ENCODE measurements at places on chromosomes 5 and 9. TPM values are rescaled to one million over a fixed set of nuclear protein-coding genes. Genes with fewer than 3 reads are reported as not detected.

- no peak for DNase-seq
Measured at GRCh38 chr5:168934169-168934568, 355.0 kb upstream of the PANK3 start.

Gene LVRN
- not detected for total RNA-seq

- no peak for DNase-seq
Measured at GRCh38 chr5:171840066-171840465, 54.4 kb downstream of the SMIM23 start.

GRCh38 chr9:113237026-113237425, 15.7 kb downstream of the SLC31A1 start:
- DNase-seq: no peak

DNA sequence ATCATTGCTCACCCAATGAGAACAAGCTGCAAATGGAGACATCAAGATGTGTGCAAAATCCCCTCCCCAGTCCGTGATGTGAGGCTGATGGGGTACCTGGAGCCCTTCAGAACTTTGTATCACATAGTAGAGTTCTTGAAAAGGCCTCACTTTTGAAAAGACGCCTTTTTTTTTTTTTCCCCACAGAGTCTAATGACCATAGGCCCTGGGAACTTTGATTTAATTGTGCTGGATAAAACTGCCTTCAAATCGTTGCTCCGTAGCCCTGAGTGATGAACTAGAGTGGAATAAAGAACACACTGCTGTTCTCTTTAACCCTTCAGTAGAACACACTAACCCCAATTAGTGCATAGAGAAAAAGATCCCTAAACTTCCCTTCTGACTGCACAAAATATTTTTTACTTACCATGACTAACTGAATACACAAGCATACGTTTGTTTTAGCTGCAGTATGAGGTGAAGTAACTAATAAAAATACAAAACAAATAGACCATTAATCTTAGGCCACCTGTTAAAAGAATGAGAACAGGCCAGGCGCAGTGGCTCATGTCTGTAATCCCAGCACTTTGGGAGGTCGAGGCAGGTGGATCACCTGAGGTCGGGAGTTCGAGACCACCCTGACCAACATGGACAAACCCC, 15.1 kb downstream of the PSAT1 start:
- DNase-seq: no peak

DNA sequence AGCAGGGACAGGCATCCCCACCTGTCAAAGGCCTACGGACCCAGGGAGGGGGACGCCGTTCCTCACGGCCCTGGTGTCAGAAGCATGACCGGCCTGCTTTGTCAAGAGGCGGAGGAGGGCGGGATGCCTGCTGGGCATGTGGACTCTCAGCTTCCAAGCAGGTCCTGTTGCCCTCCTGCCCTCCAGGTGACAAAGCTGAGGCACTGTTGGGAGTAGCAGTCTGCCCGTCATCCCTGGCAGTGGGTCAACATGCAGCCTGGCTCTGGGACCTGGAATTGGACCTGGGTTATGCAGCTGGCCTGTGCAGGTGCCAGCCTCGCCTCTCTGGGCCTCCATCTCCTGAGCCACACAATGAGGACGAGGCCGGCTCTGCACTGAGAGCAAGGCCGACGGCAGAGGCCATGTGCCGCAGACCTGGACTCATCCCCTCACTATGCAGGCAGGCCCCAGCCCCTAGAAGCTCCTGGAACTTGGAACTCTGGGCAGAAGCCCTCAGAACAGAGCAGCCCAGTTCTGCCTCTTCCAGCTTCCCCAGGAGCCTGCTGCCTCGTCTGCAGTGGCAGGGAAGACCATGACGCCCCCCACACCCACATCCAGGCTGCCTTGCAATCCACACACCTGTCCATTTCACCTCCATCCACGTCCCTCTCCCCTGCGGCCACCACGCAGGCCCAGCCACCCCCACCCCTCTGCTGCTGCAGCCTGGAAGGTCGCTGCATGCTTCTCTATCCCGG, 20.8 kb upstream of the FCN1 start:
- no peak for DNase-seq

GRCh38 chr5:106959387-106959786, 711.4 kb downstream of the EFNA5 start:
- DNase-seq: no peak

Gene AQP3
- 130 TPM for total RNA-seq

Gene MEGF10
- total RNA-seq: not detected

Gene MAMDC2
- total RNA-seq: 0.09 TPM

- no peak for DNase-seq
Measured at GRCh38 chr9:81682177-81682576, 7.2 kb downstream of the TLE1 start.

DNA sequence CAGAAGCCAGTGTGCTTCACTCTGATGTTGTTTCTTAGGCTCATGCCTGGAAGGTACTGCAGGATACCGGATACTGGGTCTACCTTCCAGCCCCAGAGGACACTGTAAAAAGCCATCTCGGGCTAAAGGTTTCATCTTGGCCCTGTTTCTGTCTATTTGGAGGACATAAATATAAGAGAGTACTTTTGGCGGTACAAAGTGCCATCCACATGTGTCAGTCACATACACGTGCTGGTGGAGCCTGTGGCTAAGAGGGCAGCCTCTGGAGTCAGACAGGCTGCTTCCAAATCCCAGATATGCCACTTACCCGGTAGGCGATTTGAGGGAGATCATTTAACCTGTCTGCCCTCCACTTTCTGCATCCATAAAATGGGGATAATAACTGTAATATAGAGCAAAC, 160.4 kb downstream of the NR3C1 start:
- DNase-seq: no peak

GRCh38 chr5:174614500-174615135, 109.8 kb upstream of the MSX2 start:
- no peak for DNase-seq

GRCh38 chr5:135340568-135340967, 58.5 kb downstream of the MACROH2A1 start:
- no peak for DNase-seq

GRCh38 chr5:131848662-131849061, 51.8 kb upstream of the FNIP1 start:
- DNase-seq: no peak

Gene ABCA2
- 77.6 TPM for total RNA-seq

DNA sequence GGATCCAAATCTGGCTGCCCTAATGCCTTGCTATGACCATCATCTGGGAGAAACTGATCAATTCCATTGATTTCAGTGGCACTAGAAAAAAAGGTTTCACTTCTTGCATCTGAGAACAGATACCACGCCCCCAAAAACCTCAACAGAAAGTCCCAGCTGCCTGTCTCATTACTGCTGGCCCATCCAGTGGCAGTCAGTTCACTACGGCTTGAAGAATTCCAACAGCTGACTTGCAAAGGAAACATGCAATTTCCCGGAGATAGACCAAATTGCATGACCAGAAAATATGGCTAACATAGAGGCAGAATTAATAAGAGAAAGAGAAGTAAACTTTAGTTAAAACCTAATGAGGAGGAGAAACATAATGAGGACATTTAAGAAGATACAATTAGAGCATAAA, 48.6 kb downstream of the UGCG start:
- DNase-seq: no peak

GRCh38 chr9:137630126-137630525, 11.3 kb downstream of the EHMT1 start:
- no peak for DNase-seq

Gene FLT4
- total RNA-seq: 11.6 TPM

Gene PDZD2
- total RNA-seq: 0.66 TPM

All from T-cell (primary cell).